ENCODE measurements at places on chromosomes 2 and 18.

- no peak for DNase-seq
Measured at GRCh38 chr18:3283253-3283863, 21.4 kb downstream of the MYL12B start.

- no peak for DNase-seq
Measured at GRCh38 chr2:224894356-224894755, 147.9 kb downstream of the DOCK10 start.

- DNase-seq, result no peak
Measured at GRCh38 chr18:51398104-51398503, 200.6 kb upstream of the MEX3C start.

GRCh38 chr18:13451661-13452387 lies 233.3 kb downstream of the LDLRAD4 start:
- no peak for DNase-seq

GRCh38 chr2:85017411-85018048 lies 46.6 kb downstream of the KCMF1 start:
- DNase-seq, result no peak

DNA sequence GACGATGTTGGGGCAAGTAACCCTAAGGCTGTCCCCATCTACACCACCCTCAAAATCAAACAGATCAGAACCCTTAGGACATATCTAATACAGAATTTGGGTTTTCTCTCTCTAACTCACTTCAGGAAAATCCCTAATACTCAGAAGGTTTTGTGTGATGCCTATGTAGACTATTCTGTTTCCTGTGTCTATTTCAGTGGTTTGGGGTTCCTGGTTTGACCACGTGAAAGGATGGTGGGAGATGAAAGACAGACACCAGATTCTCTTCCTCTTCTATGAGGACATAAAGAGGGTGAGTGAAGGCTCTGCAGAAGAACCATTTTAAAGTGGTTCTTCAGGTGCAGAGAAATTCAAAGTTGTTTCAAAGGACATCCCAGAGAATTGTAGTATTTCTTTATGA lies 16.3 kb downstream of the SULT1C2 start:
- DNase-seq, result no peak

GRCh38 chr2:236776695-236777251 lies 207.1 kb downstream of the ACKR3 start:
- no peak for DNase-seq

- no peak for DNase-seq
Measured at GRCh38 chr2:143697744-143698143, 568.5 kb downstream of the ARHGAP15 start.

- no peak for DNase-seq
Measured at GRCh38 chr2:115838539-115838938, 1396.1 kb downstream of the DPP10 start.

- no peak for DNase-seq
Measured at GRCh38 chr2:113847144-113847543, 42.7 kb upstream of the ACTR3 start.

- DNase-seq, result no peak
Measured at GRCh38 chr2:200794143-200794542, 17.6 kb upstream of the BZW1 start.

DNA sequence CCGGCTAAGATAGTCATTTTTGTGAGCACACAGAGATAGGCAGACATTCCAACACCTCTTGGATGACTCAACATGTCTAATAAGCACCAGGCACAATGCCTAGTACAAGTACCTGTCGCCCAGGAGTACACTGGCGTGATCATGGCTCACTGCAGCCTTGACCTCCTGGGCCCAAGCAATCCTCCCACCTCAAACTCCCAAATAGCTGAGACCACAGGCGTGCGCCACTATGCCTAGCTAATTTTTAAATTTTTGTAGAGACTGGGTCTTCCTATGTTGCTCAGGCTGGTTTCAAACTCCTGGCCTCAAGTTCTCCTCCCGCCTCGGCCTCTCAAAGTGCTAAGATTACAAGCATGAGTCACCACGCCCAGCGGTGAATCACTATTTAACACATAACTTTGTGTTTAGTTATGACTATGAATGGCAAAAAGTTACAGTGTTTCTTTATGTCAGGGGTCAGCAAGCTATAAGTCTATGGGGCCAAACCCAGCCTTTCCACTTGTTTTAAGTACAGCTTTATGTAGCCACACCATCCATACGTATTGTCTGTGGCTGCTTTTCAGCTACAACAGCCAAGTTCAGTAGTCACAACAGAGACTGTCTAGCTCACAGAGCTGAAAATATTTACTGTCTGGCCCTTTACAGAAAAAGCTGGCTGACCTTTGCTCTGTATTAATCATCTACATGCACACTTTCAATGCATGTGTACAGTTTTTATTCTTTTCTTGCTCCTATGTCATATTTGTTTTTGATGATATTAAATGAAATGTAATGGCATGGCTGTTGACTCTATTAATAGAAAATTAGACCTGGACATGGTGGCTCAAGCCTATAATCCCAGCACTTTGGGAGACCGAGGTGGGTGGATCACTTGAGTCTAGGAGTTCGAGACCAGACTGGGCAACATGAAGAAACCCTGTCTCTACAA lies 18.7 kb downstream of the ORC2 start:
- DNase-seq, result no peak

DNA sequence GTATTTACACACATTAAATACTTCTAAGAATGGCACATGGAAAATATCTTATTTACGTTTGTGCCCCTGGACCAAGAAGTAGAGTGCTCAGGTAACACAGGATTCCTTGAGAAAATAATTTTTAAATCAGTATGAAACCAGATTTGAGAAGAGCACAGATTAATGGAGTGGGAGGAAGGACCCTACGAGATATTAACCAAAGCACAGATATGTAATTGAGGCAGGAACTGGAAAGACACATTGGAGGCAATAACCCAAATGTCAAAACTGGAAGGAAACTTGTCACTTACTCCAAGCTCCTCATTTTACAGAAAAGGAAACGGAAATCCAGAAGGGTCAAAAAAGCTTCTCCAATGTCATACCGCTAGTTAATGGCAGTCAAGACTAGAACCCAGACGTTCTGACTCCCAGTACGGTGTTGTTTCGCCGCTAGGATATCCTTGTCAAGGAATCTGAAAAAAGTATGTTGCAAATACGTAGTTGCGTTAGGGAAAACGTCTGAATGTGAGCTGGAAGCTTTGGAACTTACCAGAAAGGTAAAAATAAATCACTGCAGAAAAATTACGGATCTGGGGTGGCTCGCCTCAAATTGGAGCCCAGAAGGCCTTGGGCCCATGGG lies 634 bp downstream of the MTIF2 start:
- DNase-seq, result no peak

GRCh38 chr2:156563994-156564753 lies 128.0 kb downstream of the GPD2 start:
- DNase-seq, result no peak

GRCh38 chr2:140835079-140835478 lies 1295.7 kb downstream of the LRP1B start:
- no peak for DNase-seq

DNA sequence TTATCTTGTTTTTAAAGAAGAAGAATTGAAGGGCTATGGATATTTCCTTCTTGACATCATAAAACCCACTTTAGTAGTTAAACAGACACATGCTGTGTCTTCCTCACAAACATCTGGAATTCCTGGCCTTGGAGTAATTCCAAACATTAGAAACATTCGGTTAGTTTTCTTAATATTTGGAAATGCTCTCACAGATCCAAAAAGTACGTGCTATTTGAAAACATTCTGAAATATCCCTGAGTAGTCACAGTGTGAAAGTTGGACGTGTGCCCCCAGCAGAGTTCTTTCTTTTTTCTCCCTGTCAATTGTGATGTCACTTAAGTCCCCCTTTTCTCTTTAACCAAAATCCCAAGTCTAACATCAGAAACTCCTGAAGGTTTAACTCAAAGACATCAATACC lies 91.3 kb downstream of the ANTXR1 start:
- DNase-seq, result no peak

DNA sequence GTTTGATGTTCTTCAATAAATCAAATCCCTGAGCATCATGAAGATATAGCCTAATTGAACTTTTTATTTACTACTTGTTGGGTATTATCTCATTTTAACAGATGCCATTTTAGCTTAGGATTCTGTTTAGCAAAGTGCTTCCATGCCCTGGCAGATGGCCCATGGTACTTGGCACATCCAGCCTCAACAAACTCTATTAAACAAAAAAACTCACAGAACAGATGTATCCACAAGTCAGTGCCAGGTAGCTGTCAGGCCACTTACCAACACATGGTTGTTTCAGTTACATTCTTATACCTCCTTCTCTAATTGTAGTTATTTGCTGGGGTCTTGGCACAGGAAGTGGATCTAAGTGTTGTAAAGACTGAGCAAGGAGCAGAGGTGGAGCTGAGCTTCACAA lies 29.6 kb downstream of the GAD1 start:
- no peak for DNase-seq

DNA sequence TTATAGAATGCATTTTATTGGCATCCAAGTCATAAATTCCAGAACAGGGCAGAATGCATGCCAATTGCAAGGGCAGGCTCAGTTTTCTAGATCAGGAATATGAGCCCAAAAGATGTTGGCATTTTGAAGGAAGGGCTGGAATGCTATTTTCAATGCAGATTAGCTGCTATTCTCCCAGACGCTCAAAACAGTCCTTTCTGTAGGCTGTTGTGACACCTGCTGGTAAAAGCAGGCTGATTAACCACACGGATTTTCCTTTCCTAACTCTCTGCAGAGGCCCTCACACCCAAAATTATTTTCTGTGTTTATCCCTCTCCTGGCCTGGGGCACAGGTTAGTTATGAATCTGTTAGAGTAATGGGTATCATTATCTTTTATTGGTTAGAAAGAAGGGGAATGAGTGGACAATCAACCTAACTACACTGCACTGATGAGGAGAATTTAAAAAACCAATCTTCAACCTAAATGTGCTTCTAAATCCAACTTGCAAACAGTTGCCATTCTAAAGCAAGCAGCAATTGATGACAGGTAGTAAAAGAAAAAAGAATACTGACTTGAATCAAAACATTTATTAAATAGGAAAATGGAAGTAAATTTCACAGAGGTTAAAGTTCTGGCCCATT lies 94.0 kb downstream of the PLA2R1 start:
- peak; percentile 39 for DNase-seq

GRCh38 chr2:209946539-209946938 lies 55.9 kb upstream of the RPE start:
- no peak for DNase-seq

DNA sequence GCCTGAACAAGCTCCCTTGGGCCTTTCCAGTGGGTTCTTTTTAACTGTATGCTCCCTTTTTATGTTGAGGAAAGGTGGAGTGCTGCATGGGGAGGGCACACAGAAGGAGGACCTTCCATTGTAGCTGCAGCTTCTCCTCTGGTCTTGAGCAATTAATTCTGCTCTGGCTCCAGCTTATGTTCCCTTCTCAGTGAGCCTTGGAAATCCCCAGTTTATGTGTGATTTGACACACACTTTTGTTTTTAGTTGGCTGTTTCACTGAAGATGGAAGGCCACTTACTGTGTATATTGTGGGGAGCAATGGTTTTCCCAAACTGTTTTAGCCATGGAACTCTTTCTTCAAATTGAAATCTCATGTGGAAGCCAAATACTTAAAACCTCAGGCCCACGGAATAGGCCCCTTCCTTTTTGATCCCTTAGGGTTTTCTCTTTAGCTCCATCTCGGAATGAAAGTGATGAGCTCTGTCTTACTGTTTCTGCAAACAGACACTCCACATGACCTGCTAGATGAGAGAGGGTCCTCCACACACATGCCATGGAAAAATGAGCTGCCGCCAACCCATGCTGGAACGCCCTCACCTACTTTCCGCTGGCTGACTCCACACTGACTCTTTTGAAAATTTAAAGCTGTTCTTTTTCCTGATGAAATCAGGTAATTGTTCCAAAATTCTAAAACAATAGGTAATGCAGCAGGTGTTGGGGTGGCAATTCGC lies 280.9 kb upstream of the SIX2 start:
- no peak for DNase-seq

- no peak for DNase-seq
Measured at GRCh38 chr2:168710754-168711467, 91.5 kb upstream of the NOSTRIN start.

DNA sequence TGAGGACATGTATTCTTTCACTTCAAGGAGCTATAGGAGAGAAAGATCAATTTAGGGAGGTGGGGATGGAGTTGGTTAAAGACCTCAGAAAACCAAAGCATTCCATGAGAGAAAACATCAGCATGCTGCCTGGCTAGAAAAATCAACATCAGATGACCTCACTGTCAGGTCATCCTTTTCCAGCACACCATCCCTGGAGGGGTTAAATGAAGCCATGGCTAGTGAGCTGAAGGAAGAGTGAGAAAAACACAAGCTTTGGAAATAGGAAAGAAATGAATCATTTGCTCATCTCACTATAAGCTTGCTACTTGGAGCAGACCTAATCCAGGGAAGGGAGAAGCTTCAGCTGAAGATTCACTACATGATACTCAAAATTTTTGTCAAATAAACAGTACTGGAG lies 109.5 kb upstream of the ITGB6 start:
- no peak for DNase-seq

GRCh38 chr2:232117413-232117812 lies 155.9 kb downstream of the DIS3L2 start:
- no peak for DNase-seq
